ENCODE measurements at places on chromosomes 16 and 17. TPM values are rescaled to one million over a fixed set of nuclear protein-coding genes. Genes with fewer than 3 reads are reported as not detected.

The RHOT2 gene
- 211 TPM for total RNA-seq

The CCL8 gene
- not detected for total RNA-seq

- no peaks in the 10 kb centered on the region for H3K27me3 ChIP-seq
- H3K36me3 ChIP-seq, result no peaks in the 10 kb centered on the region
- H3K27ac ChIP-seq, result no peak overlapping the region
- DNase-seq, result no peak
- no peak overlapping the region for H3K4me3 ChIP-seq
Observed at GRCh38 chr16:50992350-50993032, 158.6 kb downstream of the SALL1 start.

DNA sequence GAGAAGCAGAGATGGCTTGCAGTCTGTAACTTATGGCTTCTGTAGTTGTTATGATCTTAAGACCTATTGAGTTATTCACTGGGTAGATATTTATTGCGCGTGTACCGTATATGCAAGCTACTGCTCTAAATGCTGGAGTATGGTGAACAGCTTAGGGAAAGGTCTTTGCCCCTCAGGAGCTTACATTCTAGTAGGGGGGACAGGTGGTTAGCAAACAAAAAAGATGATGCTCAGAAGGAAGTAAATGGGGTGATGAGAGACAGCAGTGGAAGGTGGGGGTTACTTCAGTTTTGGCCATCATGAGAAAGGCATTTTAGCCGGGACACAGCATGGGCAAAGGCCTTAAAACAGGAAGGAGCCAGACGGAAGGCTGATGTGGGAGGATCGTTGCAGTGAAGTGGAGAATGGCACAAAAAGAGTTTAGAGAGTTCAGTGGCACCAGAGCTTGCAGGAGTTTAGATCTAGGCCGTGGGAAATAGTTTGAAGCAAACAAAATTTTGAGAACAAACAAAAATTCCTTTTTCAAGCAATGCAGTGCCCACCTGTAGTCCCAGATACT is 2.1 kb downstream of the ARMC7 start:
- peaks cover 4% of the 10 kb centered on the region for H3K36me3 ChIP-seq
- no peak overlapping the region for H3K27ac ChIP-seq
- no peak for DNase-seq
- peaks cover 44% of the 10 kb centered on the region for H3K4me1 ChIP-seq

The DNASE1 gene
- total RNA-seq, result 47.8 TPM

The SPATA22 gene
- not detected for total RNA-seq

GRCh38 chr16:68412061-68412460 is 36.2 kb downstream of the SMPD3 start:
- peaks cover 40% of the 10 kb centered on the region for H3K4me1 ChIP-seq
- H3K4me3 ChIP-seq, result no peak overlapping the region
- no peaks in the 10 kb centered on the region for H3K27me3 ChIP-seq
- no peak overlapping the region for H3K27ac ChIP-seq
- no peaks in the 10 kb centered on the region for H3K36me3 ChIP-seq
- no peak for DNase-seq

DNA sequence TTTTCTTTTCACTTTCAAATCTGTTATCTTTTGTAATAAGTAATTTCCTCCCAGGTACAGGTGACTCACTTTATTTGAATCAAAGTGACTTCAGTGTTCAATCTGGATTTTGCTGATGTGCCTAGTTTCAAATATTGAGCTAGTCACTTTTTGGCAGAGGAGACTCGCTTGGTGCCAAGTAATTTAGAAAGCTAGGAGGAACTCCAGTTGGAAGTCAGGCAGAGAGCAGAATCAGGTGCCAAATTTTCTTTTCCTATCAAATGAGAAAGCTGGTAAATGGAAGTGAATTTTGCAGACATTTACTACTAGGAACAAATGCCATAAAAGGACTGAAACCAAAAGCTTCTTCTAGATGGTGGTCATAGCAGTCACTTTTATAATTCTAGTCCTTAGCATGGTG is 656.0 kb upstream of the KIF2B start:
- H3K4me1 ChIP-seq, result no peaks in the 10 kb centered on the region
- DNase-seq, result no peak
- no peaks in the 10 kb centered on the region for H3K27me3 ChIP-seq
- no peak overlapping the region for H3K27ac ChIP-seq
- no peaks in the 10 kb centered on the region for H3K36me3 ChIP-seq

The NAT9 gene
- 20.0 TPM for total RNA-seq

The EVPLL gene
- not detected for total RNA-seq

The CCL16 gene
- total RNA-seq, result not detected

DNA sequence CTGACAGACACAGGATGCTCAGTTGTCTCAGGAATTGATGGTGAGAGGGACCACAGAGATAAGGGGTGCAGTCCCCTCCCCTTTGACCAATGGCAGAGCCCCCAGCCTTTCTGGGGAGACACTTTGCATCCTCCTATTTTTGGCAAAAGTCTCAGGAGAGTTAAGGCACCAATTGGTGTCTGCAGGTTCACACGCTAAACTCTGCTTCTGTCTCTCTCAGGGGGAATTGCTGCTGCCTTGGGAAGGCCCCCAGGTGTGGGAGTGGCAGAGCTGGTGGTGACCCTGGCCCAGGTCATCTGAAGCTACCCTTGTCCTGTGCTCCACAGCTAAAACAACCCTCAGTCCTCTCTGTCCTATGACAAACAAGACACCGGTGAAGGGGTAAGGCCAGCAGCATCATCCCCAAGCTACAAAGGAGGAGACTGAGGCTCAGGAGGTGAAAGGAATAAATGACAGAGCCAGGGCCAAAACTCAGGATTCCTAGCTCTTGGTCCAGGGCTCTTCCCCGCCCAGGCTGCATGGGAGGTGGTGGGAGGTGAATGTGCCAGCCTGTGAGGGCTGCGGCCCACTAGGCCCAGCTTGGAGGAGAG is 20.3 kb downstream of the OSBPL7 start:
- no peak overlapping the region for H3K4me3 ChIP-seq
- H3K27ac ChIP-seq, result no peak overlapping the region
- DNase-seq, result no peak
- H3K4me1 ChIP-seq, result no peaks in the 10 kb centered on the region
- no peaks in the 10 kb centered on the region for H3K27me3 ChIP-seq

The METRNL gene
- 325 TPM for total RNA-seq

- no peaks in the 10 kb centered on the region for H3K27me3 ChIP-seq
- no peaks in the 10 kb centered on the region for H3K4me1 ChIP-seq
- DNase-seq, result no peak
- no peak overlapping the region for H3K4me3 ChIP-seq
- no peaks in the 10 kb centered on the region for H3K36me3 ChIP-seq
Observed at GRCh38 chr17:64252831-64253230, 10.2 kb downstream of the TEX2 start.

GRCh38 chr17:48510761-48511604 is 19.8 kb downstream of the HOXB1 start:
- no peak overlapping the region for H3K4me3 ChIP-seq
- H3K27ac ChIP-seq, result no peak overlapping the region
- peaks cover under 1% of the 10 kb centered on the region for H3K4me1 ChIP-seq
- no peaks in the 10 kb centered on the region for H3K27me3 ChIP-seq

DNA sequence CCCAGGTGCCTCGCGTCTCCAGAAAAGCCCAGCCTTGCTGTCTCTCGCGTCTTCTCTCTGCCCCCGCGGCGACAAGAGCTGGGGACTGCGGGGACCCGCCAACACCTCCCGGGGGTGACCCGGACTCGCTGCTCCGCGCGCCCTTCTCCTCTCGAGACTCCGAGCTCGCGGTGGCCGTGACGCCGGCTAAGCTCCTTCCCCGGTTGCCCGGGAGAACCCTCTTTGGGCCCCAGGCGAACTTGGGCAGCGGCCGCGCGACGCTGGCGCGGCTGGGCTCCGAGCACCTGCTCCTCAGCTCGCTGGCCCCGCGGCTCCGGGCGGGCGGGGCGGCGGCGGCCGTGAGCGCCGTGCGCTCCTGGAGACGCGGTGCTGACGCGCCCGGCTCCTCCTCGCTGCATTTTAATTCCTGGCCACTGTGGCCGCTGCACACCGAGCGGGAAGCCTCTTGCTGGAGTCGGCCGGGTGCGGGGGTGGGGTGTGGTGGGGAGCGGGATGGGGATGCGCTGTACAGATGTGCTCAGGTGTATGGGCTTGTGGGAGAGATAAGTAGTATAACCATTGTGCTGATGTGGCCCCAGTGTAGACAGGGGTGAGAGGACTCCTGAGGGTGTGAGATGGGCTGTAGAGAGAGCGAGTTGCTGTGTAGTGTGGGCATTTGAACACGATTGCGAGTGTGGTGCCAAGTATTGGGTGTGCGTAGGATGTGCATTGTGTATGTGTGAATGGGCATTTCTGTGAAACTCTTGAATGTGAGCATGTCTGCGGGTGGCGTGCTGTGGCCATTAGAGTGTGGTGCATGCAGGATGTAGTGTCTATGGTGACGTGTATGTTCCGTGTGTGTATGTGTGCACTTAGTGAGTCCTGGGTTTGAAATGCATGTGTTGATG is at the start of gene ASIC2:
Gene ASIC2, minus strand, starts transcription at position 315 of the 887 bp plus-strand sequence.
- DNase-seq, result no peak
- H3K27me3 ChIP-seq, result peaks cover 8% of the 10 kb centered on the region
- H3K4me3 ChIP-seq, result no peak within 1 kb of the TSS
- no peaks in the 10 kb centered on the region for H3K36me3 ChIP-seq
- no peak within 1 kb of the TSS for H3K27ac ChIP-seq
